RWPE2 (cell line): ENCODE measurements at places on chromosomes 1 and 21.

- H3K27me3 ChIP-seq, result no peaks in the 10 kb centered on the region
- DNase-seq, result no peak
- H3K4me3 ChIP-seq, result no peak overlapping the region
- no peaks in the 10 kb centered on the region for H3K4me1 ChIP-seq
- no peak overlapping the region for H3K27ac ChIP-seq
These were observed 88.9 kb downstream of the AK5 start for GRCh38 chr1:77370583-77371306.

- no peak overlapping the region for H3K4me3 ChIP-seq
- no peaks in the 10 kb centered on the region for H3K36me3 ChIP-seq
- H3K4me1 ChIP-seq, result peaks cover 14% of the 10 kb centered on the region
- no peaks in the 10 kb centered on the region for H3K27me3 ChIP-seq
- no peak for DNase-seq
- no peak overlapping the region for H3K27ac ChIP-seq
These were observed 94.7 kb downstream of the PLA2G4A start for GRCh38 chr1:186923486-186923885.

DNA sequence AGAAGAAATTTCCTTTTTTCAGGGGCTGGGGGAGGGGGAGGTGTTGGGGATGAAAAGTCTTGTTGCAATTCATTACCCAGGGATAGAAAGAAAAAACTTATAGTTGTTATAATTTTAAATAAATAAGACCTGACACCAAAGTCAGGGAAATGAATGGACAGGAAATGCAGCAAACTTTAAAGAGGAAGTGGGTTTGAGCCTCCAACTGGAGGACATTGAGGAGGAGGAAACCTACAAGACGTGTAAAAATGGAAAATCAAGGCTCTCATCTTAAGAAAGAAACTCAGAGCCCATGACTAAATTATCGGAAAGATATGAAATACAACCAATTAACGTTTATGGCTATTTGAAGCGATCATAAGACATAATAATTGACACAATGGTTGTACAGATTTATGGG is 54.4 kb downstream of the NIBAN1 start:
- H3K4me3 ChIP-seq, result no peak overlapping the region
- DNase-seq, result no peak
- H3K4me1 ChIP-seq, result no peaks in the 10 kb centered on the region
- H3K36me3 ChIP-seq, result no peaks in the 10 kb centered on the region
- no peak overlapping the region for H3K27ac ChIP-seq

DNA sequence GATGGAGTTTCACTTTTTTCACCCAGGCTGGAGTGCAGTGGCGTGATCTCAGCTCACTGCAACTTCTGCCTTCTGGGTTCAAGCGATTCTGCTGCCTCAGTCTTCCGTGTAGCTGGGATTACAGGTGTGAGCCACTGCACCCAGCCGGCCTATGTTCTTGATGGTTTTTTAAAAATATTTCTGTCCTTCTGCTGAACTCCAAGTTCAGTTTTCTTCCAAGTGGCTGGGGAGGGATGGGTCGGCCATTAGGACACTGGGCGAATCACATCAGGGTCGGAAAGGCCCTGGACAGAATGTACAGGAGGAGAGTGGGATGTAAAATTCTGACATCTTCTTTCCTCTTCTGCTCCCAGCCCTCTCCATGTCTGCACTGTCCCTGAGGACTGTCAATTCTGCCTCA is 289.6 kb downstream of the PTPRU start:
- peaks cover 7% of the 10 kb centered on the region for H3K27me3 ChIP-seq
- DNase-seq, result no peak
- no peaks in the 10 kb centered on the region for H3K4me1 ChIP-seq
- H3K4me3 ChIP-seq, result no peak overlapping the region
- no peaks in the 10 kb centered on the region for H3K36me3 ChIP-seq

GRCh38 chr21:35007348-35007747 is 41.8 kb downstream of the RUNX1 start:
- no peaks in the 10 kb centered on the region for H3K36me3 ChIP-seq
- no peak for DNase-seq
- no peak overlapping the region for H3K27ac ChIP-seq
- no peaks in the 10 kb centered on the region for H3K4me1 ChIP-seq

DNA sequence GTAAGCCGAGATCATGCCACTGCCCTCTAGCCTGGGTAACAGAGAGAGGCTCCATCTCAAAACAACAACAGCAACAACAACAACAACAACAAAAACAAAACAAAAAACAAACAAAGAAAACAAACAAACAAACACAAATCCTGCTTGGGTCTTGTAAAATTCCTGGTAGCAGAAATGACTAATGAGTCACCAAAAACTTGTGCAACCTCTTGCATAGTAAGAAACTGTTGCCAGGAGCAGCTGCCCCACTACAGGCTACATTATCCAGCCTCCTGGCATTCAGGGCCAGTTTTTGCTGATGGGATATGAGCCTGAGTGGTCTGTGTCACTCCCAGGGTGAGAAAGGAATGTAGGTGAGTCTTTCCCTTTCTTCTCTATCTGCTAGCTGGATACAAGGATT is 245.4 kb downstream of the TNR start:
- DNase-seq, result no peak
- H3K27ac ChIP-seq, result no peak overlapping the region
- H3K4me1 ChIP-seq, result no peaks in the 10 kb centered on the region
- H3K36me3 ChIP-seq, result no peaks in the 10 kb centered on the region
- peaks cover 12% of the 10 kb centered on the region for H3K27me3 ChIP-seq
- no peak overlapping the region for H3K4me3 ChIP-seq

DNA sequence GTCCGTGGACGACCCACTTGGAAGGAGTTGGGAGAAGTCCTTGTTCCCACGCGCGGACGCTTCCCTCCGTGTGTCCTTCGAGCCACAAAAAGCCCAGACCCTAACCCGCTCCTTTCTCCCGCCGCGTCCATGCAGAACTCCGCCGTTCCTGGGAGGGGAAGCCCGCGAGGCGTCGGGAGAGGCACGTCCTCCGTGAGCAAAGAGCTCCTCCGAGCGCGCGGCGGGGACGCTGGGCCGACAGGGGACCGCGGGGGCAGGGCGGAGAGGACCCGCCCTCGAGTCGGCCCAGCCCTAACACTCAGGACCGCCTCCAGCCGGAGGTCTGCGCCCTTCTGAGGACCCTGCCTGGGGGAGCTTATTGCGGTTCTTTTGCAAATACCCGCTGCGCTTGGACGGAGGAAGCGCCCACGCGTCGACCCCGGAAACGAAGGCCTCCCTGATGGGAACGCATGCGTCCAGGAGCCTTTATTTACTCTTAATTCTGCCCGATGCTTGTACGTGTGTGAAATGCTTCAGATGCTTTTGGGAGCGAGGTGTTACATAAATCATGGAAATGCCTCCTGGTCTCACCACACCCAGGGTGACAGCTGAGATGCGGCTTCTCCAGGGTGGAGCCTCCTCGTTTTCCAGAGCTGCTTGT is 32.4 kb downstream of the PRMT2 start:
- peaks cover 3% of the 10 kb centered on the region; the same call in 1 of the 2 replicates for H3K36me3 ChIP-seq
- H3K27ac ChIP-seq, result peak overlapping the region; percentile 18
- no peaks in the 10 kb centered on the region for H3K27me3 ChIP-seq
- DNase-seq, result no peak

- peak overlapping the region; percentile 87 for H3K27ac ChIP-seq
- H3K27me3 ChIP-seq, result no peaks in the 10 kb centered on the region
- DNase-seq, result peak; percentile 65
- peak overlapping the region; percentile 53 for H3K4me3 ChIP-seq
- H3K36me3 ChIP-seq, result no peaks in the 10 kb centered on the region
These were observed 105.9 kb upstream of the HNRNPU start for GRCh38 chr1:244970236-244970743.

- no peak overlapping the region for H3K27ac ChIP-seq
- DNase-seq, result no peak
- peaks cover 14% of the 10 kb centered on the region for H3K27me3 ChIP-seq
- no peaks in the 10 kb centered on the region for H3K4me1 ChIP-seq
These were observed 11.0 kb downstream of the TNFRSF9 start for GRCh38 chr1:7929637-7930036.

GRCh38 chr1:234933475-234933874 is 195.2 kb downstream of the TOMM20 start:
- no peak for DNase-seq
- H3K36me3 ChIP-seq, result no peaks in the 10 kb centered on the region
- no peak overlapping the region for H3K27ac ChIP-seq
- no peaks in the 10 kb centered on the region for H3K27me3 ChIP-seq

- DNase-seq, result no peak
- no peak overlapping the region for H3K27ac ChIP-seq
- peaks cover 46% of the 10 kb centered on the region for H3K27me3 ChIP-seq
These were observed 6.6 kb downstream of the RSPO1 start for GRCh38 chr1:37628026-37628556.

- H3K36me3 ChIP-seq, result peaks cover 4% of the 10 kb centered on the region; the same call in 1 of the 2 replicates
- H3K27me3 ChIP-seq, result no peaks in the 10 kb centered on the region
- no peak within 1 kb of the TSS for H3K27ac ChIP-seq
- no peaks in the 10 kb centered on the region for H3K4me1 ChIP-seq
- DNase-seq, result no peak
These were observed at the start of gene IFI44 for GRCh38 chr1:78649628-78650027. Gene IFI44, plus strand, starts transcription at chr1:78649831. Its CDS starts 365 bp downstream, at chr1:78650196.

GRCh38 chr1:56788588-56788987 is 30.6 kb downstream of the FYB2 start:
- no peaks in the 10 kb centered on the region for H3K36me3 ChIP-seq
- no peaks in the 10 kb centered on the region for H3K27me3 ChIP-seq
- H3K4me3 ChIP-seq, result no peak overlapping the region
- no peak overlapping the region for H3K27ac ChIP-seq
- DNase-seq, result no peak
- no peaks in the 10 kb centered on the region for H3K4me1 ChIP-seq

GRCh38 chr21:45534636-45535331 is 7.5 kb downstream of the SLC19A1 start:
- peak; percentile 70 for DNase-seq
- no peaks in the 10 kb centered on the region for H3K4me1 ChIP-seq
- no peaks in the 10 kb centered on the region for H3K27me3 ChIP-seq

GRCh38 chr1:83499998-83500397 is 498.9 kb downstream of the TTLL7 start:
- H3K36me3 ChIP-seq, result no peaks in the 10 kb centered on the region
- H3K4me1 ChIP-seq, result no peaks in the 10 kb centered on the region
- DNase-seq, result no peak

- H3K36me3 ChIP-seq, result no peaks in the 10 kb centered on the region
- no peak for DNase-seq
- H3K4me1 ChIP-seq, result no peaks in the 10 kb centered on the region
- H3K27me3 ChIP-seq, result no peaks in the 10 kb centered on the region
- H3K27ac ChIP-seq, result no peak overlapping the region
These were observed 100.3 kb downstream of the RNF220 start for GRCh38 chr1:44505210-44505993.

DNA sequence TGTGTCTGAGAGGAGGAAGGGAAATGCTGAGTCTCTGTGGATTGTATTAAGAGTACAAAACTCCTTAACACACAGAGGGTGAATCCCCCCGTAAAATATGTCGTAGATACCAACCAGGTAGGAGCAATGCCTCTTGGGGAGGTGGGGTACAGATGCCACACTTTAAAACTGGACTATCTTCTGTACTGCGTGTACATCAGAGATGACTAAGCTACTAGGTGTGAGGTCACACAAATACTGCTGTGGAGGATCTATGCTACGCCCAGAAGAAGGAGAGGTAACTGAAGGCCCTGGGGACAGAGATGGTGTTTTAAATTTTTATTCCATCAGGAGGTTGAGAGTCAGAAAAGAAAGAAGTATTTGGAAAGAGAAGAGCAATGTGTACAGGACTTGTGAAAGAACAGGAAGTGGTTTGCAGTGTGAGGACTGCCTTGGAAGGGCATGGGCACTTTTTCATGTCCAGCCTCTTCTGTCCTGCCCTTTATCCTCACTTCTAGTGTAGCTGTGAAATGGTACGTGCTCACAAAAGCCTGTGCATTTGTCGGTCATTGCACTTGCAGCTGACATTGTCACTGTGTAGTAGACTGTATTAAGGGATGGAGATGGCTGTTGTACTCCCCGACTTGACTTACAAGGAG is 287.8 kb upstream of the CHRM3 start:
- no peaks in the 10 kb centered on the region for H3K4me1 ChIP-seq
- H3K27me3 ChIP-seq, result no peaks in the 10 kb centered on the region
- H3K4me3 ChIP-seq, result no peak overlapping the region
- H3K27ac ChIP-seq, result no peak overlapping the region
- DNase-seq, result no peak
- no peaks in the 10 kb centered on the region for H3K36me3 ChIP-seq

- peaks cover 4% of the 10 kb centered on the region for H3K4me1 ChIP-seq
- no peak overlapping the region for H3K27ac ChIP-seq
- no peak for DNase-seq
- H3K36me3 ChIP-seq, result peaks cover 10% of the 10 kb centered on the region; the same call in 1 of the 2 replicates
- H3K27me3 ChIP-seq, result no peaks in the 10 kb centered on the region
These were observed 28.8 kb downstream of the VANGL2 start for GRCh38 chr1:160429125-160429561.

- peaks cover 7% of the 10 kb centered on the region for H3K4me1 ChIP-seq
- no peak for DNase-seq
- no peaks in the 10 kb centered on the region for H3K36me3 ChIP-seq
These were observed 107.6 kb downstream of the LHX9 start for GRCh38 chr1:198024782-198025181.

DNA sequence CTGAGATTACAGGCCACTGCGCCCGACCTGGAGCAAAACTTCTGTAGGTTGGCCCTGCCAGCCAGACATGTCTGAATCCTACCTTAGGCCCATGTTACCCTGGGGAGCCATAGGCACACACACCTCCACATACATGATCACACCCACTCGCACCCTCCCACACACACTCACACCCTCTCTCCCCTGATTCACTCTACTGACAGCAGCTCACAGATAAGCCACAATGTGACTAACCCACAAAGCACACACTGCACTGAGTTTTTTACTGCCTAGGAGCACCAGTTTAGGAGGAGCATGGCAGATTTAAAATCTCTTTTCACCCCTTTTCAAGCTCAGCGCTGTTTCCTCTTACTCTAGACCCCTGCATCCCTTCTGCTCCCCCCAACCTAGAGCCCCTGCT is 41.7 kb downstream of the SLC30A1 start:
- no peaks in the 10 kb centered on the region for H3K36me3 ChIP-seq
- no peak for DNase-seq
- no peaks in the 10 kb centered on the region for H3K4me1 ChIP-seq

DNA sequence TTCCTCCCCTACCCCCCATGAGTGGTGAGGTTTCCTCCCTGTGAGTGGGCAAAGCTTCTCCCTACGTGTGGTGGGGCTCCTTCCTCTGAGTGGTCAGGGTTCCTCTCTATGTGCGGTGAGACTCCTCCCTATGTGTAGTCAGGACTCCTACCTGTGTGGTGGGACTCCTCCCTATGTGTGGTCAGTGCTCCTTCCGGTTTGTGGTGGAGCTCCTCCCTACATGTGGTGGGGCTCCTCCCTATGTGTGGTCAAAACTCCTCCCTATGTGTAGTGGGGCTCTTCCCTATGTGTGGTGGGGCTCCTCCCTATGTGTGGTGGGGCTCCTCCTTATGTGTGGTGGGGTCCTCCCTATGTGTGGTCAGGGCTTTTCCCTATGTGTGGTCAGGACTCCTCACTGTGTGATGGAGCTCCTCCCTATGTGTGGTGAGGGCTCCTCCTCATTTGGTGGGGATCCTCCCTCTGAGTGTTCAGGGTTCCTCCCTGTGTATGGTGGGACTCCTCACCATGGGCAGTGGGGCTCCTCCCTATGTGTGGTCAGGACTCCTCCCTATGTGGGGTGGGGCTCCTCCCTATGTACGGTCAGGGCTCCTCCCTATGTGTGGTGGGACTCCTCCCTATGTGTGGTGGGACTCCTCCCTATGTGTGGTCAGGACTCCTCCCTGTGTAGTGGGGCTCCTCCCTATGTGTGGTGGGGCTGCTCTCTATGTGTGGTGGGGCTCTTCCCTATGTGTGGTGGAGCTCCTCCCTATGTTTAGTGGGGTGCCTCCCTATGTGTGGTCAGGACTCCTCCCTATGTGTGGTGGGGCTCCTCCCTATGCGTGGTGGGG is 29.1 kb downstream of the PRSS38 start:
- DNase-seq, result no peak
- no peaks in the 10 kb centered on the region for H3K4me1 ChIP-seq
- H3K27ac ChIP-seq, result no peak overlapping the region
- H3K27me3 ChIP-seq, result no peaks in the 10 kb centered on the region
